ENCODE measurements at places on chromosomes 13 and 19.

GRCh38 chr13:73039201-73040108, 19.4 kb upstream of the KLF5 start:
- DNase-seq = no peak

DNA sequence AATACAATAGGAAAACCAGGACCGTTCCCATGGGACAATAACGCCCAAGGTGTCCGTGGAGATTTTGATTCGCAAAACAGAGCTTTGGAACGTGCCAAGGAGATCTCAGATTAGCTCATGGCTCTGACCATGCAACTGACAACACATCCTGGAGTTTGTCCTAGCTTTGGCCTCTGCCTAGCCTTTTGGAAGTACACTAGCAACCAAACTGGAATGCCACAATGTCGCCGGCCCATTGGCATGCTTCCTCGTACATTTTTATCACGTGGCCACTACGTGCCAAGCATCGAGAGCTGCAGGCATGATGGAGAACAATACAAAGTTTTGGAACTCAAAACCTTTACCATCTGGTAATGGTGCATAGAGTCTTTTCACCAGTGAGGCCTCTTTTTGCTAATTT, 256.5 kb downstream of the DCLK1 start:
- no peak for DNase-seq

GRCh38 chr19:39296906-39297305, 699 bp downstream of the IFNL1 start:
- DNase-seq = no peak

DNA sequence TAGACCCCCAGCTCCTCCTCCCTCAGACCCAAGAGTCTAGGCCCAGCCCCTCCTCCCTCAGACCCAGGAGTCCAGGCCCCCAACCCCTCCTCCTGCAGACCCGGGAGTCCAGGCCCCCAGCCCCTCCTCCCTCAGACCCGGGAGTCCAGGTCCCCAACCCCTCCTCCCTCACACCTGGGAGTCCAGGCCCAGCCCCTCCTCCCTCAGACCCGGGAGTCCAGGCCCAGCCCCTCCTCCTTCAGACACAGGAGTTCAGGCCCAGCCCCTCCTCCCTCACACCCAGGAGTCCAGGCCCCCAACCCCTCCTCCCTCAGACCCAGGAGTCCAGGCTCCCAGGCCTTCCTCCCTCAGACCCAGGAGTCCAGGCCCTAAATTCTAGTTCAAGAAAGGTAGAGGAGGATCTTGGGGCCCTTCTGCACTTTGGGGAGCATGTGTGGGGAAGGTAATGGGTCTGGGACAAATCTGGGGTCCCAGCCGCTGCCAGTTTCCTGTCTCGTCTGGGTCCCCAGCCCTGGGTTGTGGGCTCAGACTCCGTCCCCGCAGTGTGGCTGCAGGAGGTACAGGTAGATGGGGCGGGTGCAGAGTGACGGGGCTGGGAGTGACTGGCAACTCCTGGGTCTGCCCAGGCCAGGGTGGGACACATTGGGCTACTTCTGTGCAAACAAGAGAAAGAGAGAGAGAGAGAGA, 3.2 kb upstream of the TMEM190 start:
- DNase-seq = no peak

DNA sequence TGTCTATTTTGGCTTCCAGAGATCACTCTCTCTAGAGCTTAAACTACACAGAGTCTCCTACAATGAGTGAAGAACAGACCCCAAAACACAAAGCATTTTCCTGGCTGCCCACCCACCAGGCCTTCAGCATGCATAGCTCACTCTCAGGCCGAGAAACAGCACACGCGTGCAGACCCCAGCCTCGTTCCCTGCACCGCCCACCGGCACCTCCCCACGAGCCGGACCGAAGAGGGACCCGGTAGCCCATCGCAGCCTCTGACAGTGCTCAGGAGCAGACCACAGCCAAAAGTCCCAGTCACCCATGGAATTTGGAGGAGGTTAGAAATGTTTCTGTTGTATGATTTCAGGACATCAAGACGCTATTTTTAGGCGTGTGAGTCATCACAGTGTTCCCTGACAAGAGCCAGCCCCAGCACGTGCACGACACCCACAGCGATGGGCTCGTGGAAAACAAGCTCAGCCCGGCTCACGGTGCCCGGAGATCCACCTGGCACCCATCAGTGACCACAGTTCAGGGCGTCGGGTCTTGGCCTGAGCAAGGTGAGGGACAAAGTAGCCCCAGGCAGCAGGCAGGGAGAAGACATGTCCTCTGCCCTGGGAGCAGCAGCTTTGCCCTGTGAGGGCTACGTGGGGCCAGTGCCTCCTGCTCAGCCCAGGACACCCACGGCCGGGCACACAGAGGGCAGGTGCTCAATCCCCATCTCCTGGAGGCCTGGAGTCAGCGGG, 50.1 kb upstream of the SPACA7 start:
- no peak for DNase-seq

DNA sequence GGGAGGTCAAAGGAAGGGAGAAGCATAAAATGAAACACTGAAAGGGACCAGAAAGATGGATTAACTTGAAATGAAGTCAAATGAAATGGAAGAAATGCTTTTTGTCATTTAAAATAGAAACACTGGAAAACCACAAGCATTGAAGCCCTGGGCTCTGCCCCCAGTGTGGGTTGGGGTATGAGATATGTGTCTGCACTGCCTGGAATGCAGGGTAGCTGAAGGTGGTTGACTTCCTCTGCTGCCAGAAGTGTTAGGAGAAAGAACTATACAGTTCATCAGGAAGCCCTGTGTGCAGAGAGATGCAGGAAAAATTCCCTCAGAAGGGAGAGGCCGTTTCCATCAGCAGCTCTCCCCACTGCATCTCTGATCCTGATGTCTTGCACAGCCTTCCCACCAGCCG, 69.2 kb downstream of the DHRS12 start:
- no peak for DNase-seq

DNA sequence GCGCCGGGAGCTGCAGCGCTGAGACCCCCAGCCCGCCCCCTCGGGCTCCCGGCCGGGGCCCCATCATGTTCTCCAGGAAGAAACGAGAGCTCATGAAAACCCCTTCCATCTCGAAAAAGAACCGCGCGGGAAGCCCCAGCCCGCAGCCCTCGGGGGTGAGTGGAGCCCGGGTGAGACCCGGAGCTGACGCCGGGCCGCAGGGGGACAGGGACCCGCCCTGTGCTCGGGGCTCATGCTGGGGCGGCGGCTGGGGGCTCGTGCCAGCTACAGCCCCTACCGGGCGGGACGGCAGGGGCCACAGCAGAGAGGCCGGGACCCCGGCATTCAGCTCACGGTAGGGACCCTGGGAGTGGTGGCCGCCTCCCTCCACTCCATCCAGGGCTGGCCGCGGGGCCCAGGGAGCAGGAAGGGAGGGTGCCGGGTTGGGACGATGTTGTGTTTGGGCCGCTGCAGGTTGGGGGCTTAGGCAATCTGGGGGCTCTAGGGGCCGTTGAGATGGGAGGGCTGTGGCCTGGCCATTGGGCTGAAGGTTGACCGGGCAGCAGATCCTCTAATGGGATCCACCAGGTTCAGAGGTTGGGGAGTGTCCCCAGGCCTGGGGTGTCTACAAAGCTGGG, 482 bp downstream of the ARHGAP45 start:
- no peak for DNase-seq

DNA sequence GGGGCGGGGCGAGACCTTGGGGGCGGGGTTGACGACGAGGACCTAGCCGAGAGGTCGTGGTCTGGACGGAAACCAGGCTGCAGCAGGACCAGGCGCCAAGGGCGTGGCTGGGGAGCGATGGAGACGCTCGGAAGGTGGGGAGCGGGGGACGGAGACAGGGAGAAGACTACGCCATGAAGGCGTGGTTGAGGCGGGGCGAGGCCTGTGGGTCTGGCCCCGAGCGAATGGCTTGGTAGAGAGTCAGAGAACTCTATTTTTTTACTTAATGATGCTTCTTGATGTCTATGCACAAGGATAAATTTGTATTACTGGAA, 674 bp upstream of the FBXL12 start:
- DNase-seq = no peak

DNA sequence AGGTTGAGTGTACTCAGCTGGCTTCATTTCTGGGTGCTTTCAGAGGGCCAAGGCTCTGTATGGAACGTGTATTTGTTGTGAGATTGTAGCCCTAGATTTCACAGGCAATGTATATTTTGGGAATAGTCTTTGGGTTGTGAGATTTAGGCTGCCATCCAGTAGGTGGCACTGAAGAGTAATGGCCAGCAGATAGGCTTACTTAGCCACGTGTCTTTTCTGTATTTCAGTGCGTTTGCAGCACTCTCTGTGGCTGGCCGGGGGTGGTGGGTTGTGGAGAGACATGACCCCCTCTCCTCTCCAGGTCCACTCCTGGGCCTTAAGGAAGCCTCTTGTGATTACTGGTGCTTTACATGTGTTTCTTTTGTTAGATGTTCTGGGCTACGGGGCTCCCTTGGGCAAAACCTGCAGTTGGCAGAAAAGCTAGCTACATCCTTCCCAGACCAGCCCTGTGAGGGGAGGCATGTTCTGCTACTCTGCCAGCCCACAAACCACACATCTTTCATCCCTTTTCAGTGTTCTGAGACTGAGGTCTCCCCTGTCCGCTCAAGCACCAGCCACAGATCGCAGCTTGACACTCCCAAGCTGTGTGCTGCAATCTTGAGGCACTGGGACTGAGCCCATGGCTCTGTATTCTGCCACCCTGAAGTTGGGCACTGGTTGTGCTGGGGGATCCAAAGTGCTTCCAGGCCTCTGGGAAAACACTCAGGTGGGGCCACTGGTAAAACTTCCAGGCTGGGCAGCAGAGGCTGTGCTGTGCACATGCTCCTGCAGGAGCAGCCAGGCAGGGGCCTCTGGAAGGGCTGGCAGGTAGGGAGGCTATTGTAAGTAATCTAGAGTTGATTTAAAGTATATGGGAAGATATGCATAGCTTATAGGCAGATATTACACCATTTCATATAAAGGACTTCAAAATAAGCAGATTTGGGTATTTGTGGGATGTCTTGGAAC, 1096.8 kb upstream of the PCDH20 start:
- DNase-seq = no peak

- DNase-seq = no peak
Measured at GRCh38 chr19:3547767-3548282, 8.9 kb downstream of the TEKTIP1 start.

DNA sequence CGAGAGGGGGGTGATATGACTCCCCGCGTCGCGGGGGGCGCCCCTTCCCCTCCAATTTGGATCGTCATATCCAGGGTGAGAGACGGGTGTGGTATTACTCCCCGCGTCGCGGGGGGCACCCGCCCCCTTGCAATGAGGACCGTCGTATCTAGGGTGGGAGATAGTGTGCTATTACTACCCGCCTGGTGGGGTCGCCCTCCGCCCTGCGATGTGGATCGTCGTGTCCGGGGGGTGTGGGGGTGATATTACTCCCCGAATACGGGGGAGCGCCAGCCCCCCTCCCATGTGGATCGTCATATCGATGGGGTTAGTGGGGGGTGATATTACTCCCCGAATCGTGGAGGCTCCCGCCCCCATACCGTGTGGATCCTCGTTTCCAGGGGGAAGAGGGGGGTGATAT, 29.2 kb upstream of the RGCC start:
- no peak for DNase-seq

- no peak for DNase-seq
Measured at GRCh38 chr13:37132211-37132610, 26.7 kb upstream of the CSNK1A1L start.

GRCh38 chr19:12833738-12834565, 427 bp downstream of the RTBDN start:
- no peak for DNase-seq

- no peak for DNase-seq
Measured at GRCh38 chr13:35534343-35534742, 57.9 kb upstream of the MAB21L1 start.

GRCh38 chr13:113835461-113836270, 28.2 kb downstream of the GAS6 start:
- no peak for DNase-seq

- DNase-seq = no peak
Measured at GRCh38 chr13:72113076-72113475, 246.1 kb upstream of the DACH1 start.

DNA sequence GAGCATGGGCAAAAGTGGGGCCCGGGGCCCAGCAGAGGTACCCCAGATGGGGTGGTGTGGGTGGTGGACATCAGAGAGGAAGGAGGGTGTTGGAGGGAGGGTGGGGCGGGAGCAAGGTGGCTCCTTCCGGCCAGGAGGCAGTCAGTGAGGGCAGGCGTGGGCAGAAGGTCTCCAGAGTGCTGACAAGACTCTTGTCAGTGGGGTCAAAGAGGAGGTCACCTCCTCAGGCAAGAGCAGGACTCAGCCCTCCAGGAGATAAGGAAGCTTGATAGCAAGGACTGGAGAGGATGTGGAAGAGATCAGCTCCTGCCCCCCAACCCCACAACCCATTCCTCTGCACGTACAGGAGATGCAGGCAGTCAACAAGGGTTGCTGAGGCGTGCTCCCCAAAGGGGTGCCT, 9.8 kb downstream of the GJA3 start:
- DNase-seq = no peak

DNA sequence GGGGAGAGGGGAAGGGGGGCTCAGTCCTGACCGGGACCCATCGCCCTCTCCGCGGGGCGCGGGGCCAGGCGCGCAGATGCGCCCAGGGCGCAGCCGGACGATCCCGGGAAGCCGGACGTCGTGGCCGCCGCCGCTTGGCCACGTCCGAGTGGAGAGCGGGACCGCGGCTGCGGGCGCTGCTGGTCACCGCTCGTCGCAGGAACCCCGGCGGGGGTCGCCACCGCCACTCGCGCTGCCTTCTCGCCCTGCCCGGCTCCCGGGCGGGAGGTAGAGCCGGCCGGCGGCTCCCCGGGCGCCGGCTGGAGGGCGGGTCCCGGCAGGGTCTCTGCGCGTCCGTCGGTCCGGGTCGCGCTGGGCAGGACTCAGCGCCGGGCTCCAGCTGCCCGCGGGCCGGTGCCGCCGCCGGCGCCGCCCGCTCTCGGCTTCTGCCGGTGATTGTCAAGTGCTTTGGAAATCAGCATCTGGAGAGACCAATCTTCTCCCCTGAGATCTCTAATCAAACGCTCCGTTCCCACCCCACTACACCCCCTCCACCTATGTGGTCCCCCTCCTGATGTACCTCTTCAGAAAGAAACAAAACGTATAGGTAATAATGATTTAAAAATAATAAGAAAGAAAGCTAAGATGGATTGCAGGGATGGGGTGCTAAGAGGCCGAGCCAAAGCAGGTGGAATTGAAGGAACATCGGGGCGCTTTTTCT, 464.4 kb downstream of the ITGBL1 start:
- no peak for DNase-seq

GRCh38 chr13:98542568-98543377, 34.1 kb downstream of the STK24 start:
- no peak for DNase-seq

- DNase-seq = no peak
Measured at GRCh38 chr19:49573009-49573408, 7.3 kb downstream of the NOSIP start.

All from stimulated activated CD4-positive, alpha-beta T cell treated with anti-CD3 and anti-CD28 coated beads, Interleukin-2, amount 100 ng/mL, for 48 hours (primary cell).